Small intestine (tissue), 16 donors: ENCODE measurements at places on chromosomes 12 and 14.

GRCh38 chr12:92055877-92056276 is 89.8 kb downstream of the BTG1 start:
- DNase-seq: peak; percentile 21

GRCh38 chr12:2168808-2169207 is 116.0 kb downstream of the CACNA1C start:
- peak; percentile 96 for DNase-seq

- peak; percentile 95 for DNase-seq
Observed at GRCh38 chr14:25041484-25041883, 8.5 kb downstream of the STXBP6 start.

- DNase-seq: no peak
Observed at GRCh38 chr14:77825895-77826519, 26.1 kb downstream of the ADCK1 start.

- DNase-seq: no peak
Observed at GRCh38 chr14:104186575-104186974, 48.2 kb downstream of the KIF26A start.

GRCh38 chr14:103243764-103244737 is 90.0 kb upstream of the EIF5 start:
- no peak for DNase-seq

DNA sequence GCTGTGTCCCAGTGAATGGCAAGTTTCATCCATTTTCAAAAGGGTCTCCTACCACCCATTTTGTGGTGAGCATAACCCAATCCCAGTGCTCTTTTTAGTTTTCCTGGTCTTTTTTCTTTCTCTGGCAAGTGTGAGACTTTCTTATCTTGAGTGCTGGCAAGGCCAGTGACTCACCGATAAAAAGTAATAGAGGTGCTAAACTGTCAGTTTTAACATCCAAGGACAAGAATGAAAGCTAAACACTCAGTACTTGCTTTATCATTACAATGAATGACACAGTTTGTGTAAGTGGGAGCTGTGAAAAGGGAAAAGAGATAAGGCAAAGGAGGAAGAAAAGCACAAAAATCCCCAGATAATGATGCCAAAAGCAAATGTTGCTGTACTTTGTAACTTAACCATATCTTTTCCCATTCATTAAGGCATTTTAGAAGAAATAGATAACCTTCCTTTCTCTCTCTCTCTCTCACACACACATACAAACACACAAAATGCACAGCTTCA is 4.9 kb upstream of the LRIG3 start:
- DNase-seq: peak; percentile 91

DNA sequence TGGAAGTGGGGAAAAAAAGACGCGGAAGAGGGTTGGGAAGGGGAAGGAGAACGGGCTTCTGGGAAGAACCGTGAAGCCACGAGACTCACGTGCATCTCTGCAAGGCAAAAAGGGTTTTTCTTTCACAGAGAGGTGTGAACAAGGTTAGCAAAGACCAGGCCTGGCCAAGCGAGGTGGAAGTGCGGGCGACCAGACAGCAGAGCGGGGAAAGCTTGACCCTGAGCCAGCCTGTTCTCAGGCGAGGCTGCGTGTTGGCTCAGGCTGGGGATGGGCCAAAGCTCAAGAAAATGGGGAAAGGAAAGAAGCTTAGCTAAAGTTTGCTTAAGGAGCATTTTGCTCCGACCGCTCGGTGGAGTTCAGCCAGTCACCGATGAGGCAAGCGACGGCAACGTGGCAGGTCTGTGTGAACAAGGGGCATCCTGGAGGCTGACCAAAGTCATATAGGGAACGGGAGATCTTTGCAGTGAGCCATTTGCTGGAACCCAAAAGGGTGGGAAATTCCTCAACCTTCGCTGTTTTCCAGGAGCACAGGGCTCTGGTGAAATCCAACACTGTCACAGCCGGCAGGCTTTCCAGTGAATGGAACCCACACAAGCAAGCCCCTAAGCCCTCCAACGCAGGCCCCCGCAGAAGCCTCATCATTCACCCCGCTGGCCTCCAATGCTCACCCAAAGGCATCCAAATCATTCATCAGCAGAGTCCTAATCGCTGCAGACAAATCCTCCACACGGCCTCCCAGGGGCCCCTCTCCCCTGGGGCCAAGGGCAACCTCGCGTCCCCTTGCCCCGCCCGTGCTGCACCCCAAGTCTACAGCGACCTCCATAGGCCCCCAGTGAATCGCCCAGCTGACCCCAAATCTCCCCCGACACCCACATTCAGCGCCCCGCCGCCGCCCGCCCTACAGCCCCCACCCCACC is 754 bp downstream of the ZNF605 start:
- DNase-seq: peak; percentile 27

DNA sequence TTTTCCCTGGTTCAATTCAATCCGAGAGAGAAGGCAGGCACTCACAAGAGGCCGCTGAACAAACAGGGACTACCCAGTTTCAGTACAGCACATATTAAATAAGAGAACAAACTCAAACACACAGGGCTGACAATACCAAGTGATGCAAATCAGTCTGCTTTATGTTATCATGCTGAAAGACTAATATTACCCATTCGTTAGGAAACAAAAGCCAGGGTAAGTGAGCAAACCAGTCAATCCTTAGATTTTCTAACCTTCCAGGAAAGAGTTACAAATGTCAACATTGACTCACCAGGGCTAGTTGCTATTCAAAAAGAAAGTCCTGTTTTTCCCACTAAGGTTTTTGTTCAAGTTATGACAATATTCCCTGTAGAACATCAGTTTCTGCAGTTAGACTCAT is 246.2 kb downstream of the C12orf42 start:
- DNase-seq: no peak

GRCh38 chr12:111304642-111305071 is 64.2 kb downstream of the PHETA1 start:
- no peak for DNase-seq

DNA sequence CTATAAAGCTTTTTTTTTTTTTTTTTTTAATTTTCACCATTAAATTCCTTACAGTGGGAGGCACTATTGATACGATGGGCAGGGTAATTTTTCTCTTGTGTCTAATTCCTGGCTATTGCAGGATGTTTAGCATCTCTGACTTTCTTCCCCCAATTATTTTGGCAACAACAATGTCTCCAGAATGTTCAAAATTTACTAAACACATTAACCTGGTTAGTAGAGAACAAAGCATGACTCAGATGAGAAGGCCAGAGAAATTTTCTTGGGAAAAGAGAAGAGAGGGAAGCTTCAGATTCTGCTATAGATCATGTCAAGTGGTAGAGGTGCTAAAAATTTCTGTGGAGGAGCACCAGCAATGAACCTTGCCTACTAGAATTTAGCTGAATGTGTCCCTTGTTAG is 171.5 kb upstream of the PRICKLE1 start:
- no peak for DNase-seq

- DNase-seq: no peak
Observed at GRCh38 chr14:67680941-67681340, 6.5 kb upstream of the VTI1B start.

GRCh38 chr12:57781244-57781643 is 1.3 kb upstream of the TSFM start:
- no peak for DNase-seq

DNA sequence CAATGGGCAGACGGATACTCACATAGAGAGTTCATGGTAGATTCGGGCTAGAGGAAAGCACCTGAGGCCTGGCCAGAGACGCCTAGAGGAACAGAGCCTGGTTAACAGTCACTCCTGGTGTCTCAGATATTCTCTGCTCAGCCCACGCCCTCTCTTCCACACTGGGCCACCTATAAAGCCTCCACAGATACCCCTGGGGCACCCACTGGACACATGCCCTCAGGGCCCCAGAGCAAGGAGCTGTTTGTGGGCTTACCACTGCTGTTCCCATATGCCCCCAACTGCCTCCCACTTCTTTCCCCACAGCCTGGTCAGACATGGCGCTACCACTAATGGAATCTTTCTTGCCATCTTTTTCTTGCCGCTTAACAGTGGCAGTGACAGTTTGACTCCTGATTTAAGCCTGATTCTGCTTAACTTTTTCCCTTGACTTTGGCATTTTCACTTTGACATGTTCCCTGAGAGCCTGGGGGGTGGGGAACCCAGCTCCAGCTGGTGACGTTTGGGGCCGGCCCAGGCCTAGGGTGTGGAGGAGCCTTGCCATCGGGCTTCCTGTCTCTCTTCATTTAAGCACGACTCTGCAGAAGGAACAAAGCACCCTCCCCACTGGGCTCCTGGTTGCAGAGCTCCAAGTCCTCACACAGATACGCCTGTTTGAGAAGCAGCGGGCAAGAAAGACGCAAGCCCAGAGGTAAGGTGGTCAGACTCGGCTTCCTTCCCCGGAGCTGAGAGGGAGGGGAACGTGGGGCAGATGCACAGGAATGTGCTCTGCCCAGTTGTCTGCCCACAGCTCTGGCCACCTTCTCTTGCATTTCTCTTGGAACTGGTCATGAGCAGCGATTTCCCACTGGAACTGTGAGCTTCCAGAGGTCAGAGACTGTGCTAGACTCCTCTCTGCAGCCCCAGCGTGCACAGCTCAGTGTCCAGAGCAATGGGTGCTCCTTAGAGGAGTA is at the start of gene CD4:
Gene CD4 (plus strand): TSS at position 557 of the 953 bp plus-strand sequence. CDS start 10,611 bp downstream, outside the sequence.
- no peak for DNase-seq

GRCh38 chr14:68741839-68742470 is 50.9 kb downstream of the ZFP36L1 start:
- DNase-seq: no peak

- DNase-seq: no peak
Observed at GRCh38 chr14:93268406-93268805, 61.4 kb downstream of the UBR7 start.

DNA sequence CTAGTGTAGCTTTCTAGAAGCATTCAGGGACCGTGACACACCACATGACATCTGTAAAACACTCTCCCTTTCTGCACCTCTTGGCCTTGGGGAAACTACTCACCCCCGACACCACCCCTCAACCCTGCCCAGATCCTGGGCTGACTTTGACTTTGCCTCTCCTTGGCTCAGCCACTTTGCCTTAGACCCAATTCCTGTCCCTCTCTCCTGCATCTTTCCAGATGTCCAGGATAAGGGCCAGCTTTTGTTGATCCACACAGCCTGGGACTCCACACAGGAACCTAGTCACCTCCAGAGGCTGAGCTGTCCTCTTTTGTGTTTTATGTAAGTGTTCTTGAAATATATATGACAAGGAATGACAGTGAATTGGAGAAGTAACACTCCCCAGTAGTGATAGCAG is 153.7 kb upstream of the PLXNC1 start:
- DNase-seq: no peak

GRCh38 chr14:43001731-43002130 is 1395.1 kb downstream of the LRFN5 start:
- DNase-seq: no peak

DNA sequence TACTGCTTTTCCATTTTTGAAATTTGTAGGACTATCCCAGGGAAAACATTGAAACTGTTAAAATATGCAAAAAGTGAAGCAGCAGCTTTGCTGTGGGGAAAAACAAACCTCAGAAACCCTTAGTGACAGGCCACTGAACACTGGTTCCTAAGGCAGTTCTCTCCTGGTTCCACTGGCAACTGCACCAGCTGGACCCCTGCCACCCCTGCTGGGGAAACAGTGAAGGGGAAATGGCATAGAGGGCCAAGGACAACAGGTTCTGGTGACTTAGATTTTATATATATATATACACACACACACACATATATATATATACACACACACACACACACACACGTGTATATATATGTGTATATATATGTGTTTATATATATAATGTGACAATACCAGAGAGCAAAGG is 16.2 kb upstream of the KRT7 start:
- no peak for DNase-seq

DNA sequence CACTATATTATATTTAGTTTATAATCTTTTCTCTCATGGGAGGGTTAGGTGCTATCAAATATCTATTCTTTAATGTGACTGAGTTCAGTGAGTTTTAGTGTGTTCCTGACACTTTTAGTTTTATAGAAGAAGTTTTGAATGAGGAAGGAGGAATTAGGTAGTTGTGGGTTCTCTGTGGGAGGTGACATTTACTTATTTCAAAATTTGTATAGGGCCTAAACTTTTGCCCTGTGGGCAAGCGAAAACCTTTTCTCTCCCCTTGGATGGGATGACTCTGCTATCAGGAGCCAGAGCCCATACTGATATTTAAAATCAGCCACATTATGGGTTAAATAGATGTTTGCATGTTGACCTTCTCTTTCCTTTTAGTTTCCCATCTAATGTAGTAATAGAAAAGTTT is 43.6 kb downstream of the SPATS2 start:
- no peak for DNase-seq

DNA sequence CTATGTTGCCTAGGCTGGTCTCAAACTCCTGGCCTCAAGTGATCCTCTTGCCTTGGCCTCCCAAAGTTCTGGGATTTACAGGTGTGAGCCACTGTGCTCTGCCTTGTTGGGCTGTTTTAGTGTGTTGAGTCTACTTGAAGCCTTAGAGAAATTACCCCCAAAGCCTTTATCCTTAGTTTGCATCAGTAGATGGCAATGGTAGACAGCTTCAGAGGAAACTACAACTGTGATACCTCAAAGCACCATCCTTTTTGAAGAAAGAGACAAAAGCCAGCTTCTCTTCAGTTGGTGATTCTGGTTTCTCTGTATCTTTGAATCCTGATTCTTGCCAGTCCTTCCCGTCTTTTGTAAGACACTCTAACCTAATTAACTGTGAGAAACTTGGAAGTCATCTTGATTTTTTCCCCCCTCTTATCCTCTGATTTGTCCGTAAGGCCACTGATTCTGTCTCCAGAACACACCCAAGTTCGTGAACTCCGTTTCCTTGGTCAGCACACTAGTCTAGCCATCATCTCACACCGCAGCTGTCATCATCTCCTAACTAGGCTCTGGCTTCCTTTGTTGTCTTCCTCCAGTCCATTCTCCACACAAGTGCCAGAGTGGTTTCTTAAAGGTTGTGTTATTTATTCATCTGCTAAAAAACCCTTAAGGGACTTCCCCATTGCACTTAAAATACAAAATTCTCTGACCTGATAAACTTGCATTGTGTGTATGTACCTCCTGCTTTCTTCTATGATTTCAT is 20.2 kb downstream of the ATP2A2 start:
- DNase-seq: no peak

DNA sequence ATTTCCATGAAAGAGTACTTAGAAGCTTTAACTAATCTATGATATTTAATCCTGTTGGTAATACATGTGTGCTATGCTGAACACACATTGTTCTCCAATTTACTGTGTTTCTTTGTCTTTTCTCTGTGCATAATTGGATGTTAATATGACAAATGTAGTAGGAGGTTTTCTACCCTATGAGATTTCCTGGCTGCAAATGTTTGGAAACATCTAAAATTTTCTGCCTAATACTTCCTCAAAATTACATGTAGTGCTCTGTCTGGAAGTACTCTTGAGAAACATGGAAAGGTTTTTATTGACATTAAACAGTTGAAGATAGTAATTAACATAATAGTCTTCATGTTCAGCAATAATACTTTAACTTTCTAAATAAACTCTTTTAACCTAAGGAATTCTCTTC is 213.0 kb downstream of the KITLG start:
- DNase-seq: no peak
